Activated CD4-positive, alpha-beta T cell treated with anti-CD3 and anti-CD28 coated beads, Interleukin-2, amount 10 ng/mL, durations not matched to agents 7 days and 5 days (primary cell): ENCODE measurements at places on chromosomes 12 and 14.

DNA sequence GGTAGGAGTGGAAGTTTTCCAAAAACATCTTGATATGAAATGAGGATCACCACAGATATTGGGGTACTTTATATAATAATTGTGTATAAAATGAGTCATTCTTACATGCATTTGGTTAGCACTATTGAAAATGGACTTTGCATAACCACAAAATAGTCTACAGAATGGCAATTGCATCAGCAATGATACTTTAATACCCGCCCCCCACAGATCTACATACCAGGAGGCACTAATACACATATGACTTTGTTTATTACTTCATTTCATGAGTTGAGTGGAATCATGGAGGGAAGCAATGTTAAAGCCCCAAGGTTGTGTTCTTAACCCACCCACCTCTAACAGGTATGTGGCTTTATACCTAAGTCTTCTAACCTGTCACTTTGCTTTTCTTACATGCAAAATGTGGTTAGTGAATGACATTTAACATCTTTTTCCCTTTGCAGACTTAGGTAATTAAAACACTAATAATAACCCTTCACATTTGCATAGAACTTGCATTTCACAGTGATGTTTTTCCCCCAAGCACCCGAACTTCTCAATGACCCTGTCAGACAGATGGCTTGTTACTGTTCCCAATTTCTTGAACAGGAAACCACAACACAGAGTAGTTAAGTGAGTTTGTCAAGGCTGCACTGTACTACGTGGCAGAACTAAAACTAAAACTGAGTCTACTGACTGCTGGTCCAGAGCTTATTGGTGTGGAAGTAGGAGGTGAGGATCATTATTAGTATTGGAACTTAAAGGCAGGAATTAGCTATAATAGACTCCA lies 101.9 kb downstream of the NPAS3 start:
- DNase-seq, result no peak

DNA sequence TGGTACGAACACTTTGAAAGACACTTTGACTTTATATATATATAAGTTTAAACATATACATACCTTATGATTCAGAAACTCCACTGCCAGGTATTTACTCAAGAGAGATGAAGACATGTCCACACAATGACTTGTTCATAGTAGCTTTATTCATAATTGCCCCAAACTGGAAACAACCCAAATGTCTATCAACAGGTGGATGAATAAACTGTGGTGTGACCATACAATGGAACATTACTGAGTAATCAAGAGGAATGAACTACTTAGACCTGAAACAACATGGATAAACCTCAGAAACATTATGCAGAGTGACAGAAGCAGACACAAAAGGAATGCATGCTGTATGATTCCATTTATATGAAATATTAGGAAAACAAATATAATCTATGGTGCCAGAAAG lies 71.1 kb downstream of the PPP1R36 start:
- no peak for DNase-seq

- DNase-seq, result no peak
Measured at GRCh38 chr14:95545515-95546168, 10.8 kb downstream of the GLRX5 start.

- DNase-seq, result no peak
Measured at GRCh38 chr14:65827520-65827919, 415.0 kb downstream of the FUT8 start.

DNA sequence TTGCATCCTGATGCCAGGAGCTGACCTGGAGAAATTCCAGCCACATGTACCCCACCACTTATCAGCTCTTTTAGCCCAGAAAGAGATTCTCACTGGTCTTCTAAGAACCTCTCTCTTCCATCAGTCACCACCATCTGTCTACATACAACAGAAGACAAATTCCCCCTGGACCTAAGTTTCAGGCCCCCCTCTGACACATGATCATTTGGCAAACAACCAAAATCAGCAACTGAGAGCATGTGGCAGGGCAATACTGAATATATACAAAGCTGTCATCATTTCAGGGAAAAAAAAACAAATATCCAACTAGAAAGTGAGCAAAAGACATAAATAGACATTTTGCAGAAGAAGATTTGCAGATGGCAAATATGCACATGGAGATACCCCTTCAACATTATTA lies 180.2 kb downstream of the FOXN3 start:
- DNase-seq, result no peak

DNA sequence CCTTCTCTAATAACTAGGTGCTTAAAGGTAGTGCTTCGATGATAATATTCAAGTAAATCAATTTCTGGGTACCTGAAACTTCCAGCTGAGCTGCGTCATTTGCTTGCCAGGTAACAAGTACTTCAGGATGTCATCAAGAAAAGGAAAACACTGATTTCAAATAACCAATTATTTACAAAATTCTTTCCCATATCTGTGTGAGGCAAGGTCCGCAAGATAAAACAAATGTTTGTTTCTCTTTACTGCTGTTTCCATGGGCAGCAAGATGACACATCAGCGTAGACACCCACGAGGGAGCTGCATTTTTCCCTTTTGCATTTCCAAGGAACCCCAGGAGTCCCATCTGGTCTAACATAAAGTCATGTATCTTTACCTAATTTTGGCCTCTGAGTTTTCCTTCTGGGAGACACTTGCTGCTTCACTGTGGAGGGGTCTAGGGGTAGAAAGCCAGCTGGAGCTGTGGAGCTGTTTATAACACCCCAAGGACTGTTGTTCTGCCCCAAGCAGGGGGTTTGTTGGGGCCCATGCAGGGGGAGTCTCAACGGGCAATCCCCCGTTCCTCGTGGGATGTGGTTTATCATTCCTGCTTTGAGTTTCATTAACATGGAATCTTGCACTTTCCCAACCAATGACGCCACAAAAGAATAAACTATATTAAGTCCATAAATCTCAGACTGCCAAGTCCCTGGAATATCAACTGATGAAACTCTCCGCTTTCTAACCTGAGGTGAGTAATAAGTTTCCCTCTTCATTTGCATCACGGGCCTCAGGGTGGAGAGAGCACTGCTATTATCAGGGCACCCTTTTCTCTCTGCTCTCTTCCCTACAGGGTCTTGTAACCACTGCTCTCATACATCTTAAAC lies 112.8 kb upstream of the PELI2 start:
- DNase-seq, result no peak
